ENCODE measurements at places on chromosomes 6 and 20.
A peak's percentile ranks its signal among the peaks of the same experiment; 100 is the strongest.

- DNase-seq = peak; percentile 24
Measured at GRCh38 chr20:36629719-36630681, 16.0 kb downstream of the SLA2 start.

DNA sequence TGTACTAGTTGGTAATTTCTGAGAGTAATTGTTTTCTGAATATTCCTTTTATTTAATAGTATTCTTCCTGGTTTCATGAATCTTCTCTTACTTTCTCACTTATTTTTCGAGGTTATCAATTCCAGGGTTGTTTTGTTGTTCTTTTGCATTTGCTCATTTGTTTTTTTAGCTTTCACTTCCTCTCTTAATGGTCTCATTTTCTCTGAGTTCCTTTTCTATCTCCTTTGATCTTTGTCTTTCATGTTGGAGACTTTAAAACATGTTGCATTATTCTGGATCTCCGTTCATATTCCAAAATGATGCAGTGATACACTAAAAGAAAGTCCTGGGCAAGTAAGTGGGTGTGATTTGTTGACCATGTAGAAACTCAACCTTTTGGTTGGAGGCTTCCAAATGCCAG lies 345.3 kb upstream of the SLC35B3 start:
- DNase-seq = no peak

DNA sequence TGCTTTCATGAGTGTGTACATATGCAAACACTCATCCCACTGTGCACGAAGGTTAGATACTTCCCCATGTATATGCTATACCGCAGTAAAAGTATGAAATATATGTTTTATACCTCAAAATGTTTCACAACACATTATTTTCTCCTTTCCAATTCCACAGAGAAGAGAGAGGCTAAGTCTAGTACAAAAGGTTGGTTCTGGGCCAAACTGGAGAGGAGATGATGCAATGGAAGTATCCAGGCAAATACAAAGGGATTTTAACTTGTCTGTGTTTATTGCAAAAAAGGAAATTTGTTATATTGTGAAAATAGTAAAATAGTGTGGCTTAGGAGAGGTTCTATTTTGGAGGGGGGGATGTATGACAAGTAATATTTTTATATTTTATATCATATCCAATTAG lies 112.6 kb downstream of the PLCB1 start:
- DNase-seq = no peak

DNA sequence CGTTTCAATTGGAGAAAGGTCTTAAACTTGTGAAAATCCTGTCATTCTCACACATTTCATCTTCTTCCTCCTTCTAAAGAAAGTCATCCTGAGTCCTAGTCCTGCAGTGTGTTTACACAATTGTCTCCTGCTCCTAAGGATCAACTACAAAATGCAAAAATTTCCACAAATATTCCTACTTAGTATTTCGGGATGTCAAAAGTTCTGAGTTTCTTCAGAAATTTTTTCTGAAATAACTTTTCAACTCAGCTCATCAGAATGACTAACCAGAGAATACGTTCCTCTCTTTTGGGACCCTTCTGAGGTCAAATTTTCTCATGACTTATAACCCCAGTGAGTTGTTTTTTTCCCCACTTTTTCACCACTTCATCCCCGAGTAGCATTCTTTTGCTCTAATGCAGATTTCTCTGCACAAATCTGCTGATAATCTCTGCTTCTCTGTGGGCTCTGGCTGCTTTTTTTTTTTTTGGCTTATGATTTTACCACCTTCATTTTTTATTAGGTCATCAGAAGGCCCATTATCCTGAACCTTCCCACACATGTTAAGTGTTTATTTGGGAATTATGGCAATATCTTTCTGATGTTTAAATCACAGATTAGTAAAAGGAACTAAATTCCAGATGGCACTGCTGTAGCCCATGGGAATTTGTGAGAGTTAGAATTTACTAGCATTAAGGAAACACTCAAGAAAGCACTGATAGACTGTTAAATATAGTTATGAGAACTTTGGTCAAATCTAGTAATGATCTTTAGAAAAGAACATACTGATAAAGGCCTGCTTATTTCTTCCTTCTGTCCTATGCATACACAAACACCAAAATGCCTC lies 41.4 kb downstream of the MAP3K5 start:
- DNase-seq = no peak

- DNase-seq = no peak
Measured at GRCh38 chr6:43203029-43203717, 21.2 kb downstream of the CUL9 start.

DNA sequence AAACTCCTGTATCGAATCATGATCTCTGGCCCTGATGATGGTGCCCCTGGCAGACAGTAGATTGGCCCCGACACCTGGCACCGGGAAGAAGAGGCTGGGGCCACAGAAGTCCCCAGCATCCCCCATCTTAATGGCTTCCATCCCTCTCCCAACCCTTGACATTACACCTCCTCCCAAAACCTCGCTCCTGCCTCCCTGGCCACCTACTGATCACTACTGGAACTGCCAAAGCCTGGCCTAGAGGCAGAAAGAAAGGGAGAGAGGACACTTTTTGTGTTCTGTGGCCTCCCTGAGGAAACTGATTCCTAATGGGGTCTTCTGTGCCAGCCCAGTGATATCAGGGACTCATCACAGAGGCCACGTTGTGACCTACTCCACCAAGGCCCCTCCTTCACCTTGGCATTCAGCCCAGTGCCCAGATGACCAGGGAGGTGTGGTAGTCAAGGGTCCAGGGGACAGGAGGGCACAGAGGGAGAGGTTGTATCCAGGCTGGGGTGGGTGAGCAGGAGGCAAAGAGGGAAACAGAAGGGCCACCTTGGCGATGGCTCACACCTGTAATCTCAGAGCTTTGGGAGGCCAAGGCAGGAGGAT lies 6.1 kb downstream of the C20orf173 start:
- no peak for DNase-seq

Measured in stimulated activated CD8-positive, alpha-beta memory T cell treated with anti-CD3 and anti-CD28 coated beads, Interleukin-2, amount 100 ng/mL, for 1 hour (primary cell).